ENCODE measurements at places on chromosomes 4 and X.

DNA sequence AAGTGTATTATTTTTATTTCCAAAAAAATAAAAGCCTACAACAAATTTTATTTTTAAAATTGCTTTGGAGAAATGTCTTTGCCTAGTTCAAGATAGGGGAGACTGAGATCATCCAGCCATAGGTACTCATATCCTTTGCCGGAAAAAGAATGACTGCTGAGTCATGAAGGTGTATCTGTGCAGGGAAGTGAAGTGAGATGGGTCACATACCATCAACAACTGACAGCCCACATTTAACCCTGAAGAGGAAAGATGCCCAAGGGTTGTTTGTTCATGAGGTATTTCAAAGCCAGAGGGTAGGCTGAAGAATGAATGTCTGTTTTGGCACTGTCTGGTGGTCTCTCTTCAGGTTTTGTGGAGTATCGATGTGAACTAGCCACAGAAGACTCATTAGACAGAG, 106.7 kb upstream of the TTC29 start:
- DNase-seq, result peak; percentile 82

GRCh38 chr4:5638316-5638715, 70.0 kb downstream of the EVC2 start:
- DNase-seq, result peak; percentile 62

GRCh38 chrX:19647731-19648588, 132.7 kb upstream of the MAP3K15 start:
- no peak for DNase-seq

- no peak for DNase-seq
These were observed 570.6 kb downstream of the CENPC start for GRCh38 chr4:66974665-66975064.

DNA sequence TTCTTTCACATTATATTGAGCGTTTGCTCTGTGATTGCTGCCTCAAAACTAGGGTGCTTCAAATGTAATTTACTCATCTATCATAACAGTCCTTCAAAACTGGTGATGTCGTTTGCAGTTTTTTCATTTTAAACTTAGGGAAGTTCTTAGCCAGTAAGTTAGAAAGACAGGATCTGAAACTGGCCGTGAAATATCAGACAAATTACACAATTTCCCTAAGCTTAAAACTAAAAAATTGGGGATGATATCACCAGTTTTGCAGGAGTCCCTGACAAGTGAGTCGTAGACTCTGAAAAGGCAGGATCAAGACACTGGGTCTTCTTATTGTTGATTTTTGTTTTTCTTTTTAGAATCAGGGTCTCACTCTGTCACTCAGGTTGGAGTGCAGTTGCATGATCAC, 44.8 kb downstream of the MOB1B start:
- no peak for DNase-seq

DNA sequence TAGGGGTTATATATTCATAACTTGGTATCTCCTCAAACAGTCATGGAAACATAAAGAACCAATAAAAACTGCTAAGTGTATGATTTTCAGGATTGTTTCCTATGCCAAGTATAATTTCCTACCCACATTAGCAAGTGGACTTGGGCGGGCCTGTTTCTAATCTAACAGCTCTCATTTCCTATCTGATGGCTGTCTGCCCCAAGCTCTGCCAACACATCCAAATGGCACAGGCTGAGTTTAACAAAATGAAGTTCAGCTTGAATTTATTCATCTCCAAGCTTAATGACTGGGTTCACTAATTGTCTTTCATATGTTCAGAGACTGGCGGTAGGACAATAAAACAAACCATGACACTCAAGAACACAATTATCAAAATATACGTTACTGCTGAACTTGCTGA, 55.5 kb upstream of the S100G start:
- no peak for DNase-seq

GRCh38 chr4:156146571-156146970, 192.9 kb upstream of the CTSO start:
- no peak for DNase-seq

DNA sequence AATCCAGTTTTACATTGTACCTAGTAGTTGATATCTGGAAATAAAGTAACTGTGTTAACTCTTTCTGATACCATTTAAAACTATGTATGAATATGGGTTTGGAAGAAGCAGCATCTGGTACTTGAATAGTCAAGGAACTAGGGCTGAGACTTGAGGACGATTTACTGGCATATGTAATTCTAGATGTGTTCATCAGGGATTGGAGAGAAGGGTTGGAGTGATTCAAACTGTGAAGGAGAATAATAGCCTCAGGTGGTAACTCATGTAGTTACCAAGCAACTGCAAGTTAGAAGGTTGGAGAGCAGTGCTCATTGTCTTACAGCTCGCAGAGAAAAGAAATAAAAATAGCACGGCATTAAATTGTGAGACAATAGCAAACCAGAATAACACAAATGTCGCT, 29.5 kb upstream of the TXLNG start:
- no peak for DNase-seq

- DNase-seq, result no peak
These were observed 77.2 kb downstream of the SNX25 start for GRCh38 chr4:185286571-185286970.

- peak; percentile 56 for DNase-seq
These were observed 41.5 kb downstream of the CD40LG start for GRCh38 chrX:136689436-136689835.

DNA sequence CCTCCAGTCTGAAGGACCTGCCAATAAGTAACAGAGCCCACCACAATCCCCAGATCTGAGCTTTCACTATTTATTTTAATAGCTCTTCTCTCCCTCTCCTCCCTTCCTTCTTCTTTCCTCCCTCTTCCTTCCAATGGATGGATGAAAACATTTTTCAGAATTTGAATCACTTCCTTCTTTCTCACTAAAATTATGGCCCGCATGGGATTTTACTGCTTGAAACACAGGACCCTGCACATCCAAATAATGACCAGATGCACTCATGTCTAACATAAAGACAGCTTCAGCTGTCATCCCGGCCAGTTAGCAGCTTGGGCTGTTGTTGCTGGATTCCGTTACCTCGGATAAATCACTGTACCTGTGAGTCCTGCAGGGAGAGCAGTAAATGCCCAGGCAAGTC, 5.4 kb upstream of the PHEX start:
- no peak for DNase-seq

DNA sequence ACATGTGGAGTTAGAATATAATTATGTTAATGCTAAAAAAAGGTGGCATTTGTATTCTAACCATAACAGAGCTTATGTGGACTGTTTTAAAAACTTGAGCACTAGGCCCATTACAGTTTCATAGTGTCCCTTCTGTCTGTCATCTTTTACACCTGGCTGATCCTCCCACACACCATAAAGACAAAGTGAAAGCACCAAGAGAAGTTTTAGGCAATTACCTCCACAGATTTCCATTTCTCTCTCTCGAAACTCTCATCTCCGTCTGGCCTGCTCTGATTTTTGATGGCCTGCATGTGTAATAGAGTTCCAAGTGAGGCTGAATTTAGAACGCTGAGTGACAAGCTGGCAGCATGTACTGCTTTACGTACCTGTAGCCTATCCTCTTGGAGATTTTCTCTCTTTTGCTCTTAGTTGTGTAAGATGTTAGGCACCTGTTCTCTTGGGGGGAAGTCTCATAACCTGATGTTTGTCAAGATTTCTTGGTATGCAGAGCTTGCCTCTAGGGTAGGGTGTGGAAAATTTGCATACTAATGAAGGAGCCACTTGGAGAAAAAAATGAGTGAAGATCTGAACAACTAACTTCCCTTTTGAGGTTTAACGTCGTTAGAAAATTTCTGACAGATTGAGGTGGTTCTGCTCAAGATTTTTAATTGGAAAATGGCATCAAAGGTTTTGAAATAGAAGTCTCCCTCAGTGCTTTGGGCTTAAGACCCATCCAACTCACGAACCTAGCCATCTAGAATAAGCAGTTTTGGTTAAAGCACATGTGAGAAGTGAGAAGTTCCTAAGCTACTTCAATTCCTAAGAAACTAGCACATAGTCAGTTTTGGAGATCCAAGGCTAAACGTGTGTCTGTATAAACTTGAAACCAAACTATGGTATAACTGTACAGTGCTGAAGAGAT, 57.6 kb upstream of the RAP1GDS1 start:
- DNase-seq, result no peak
